ENCODE measurements at places on chromosomes 7 and 10.

- no peak for DNase-seq
These were observed at the start of gene LHFPL3 for GRCh38 chr7:104328296-104328969. LHFPL3 (plus strand) TSS chr7:104328603.

DNA sequence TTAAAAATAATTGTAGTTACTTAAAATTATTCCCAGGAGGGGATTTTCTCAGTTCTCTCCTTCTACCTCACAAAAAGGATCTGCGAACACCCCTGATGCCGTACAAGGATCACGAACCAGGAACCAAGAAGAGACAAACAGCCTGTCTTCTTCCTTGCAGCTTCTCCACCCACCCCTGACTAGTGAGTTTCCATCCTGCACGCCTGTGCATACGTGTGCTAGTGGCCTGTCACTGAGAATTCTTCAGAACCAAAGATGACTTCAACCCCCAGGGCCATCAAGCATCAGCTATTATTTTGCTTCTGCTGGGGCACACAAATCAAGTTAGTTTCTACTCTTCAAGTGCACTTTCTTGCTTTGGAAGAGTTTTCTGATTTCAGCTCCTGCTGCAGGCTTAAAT is 175.5 kb upstream of the KLF6 start:
- DNase-seq = no peak

- no peak for DNase-seq
These were observed 12.7 kb upstream of the DNMBP start for GRCh38 chr10:100022403-100022802.

DNA sequence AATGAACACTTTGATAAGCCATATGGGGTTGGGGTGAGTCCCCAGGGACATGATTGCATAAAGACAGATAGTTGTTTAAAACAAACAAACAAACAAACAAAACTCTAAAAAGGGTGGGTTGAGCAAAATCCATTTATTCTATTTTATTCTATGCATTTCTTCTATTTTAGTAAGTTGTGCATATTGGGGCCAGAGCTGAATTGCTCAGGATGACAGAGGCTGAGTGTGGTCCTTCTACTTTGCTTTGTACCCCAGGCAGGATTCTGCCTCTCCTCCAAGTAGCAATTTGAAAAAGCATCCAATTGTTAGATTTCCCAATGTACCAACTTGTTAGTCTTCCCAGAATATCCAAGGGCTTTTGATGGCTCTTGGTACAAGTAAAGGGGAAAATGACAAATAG is 29.2 kb upstream of the XPNPEP1 start:
- no peak for DNase-seq

GRCh38 chr7:149524394-149524793 is 26.8 kb upstream of the ZNF746 start:
- DNase-seq = no peak

DNA sequence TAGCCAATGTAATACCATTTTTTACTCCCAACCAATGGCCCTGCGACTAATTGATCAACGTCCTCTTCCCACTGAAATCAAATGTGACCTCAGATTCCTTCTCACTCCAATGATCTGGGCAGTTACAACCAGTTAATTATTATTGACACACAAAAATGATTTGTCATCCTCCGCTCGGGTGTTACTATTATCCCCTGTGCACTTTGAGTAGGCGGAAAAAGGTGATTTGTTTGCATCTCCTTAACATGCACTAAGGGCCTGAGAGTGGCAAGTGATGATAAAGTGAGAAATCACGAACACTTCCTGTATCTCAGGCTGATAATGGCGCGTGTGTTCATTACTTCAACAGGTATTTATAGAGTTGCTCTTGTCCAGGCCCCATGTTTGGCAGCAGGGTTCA is 40.9 kb upstream of the PNLIP start:
- DNase-seq = no peak

DNA sequence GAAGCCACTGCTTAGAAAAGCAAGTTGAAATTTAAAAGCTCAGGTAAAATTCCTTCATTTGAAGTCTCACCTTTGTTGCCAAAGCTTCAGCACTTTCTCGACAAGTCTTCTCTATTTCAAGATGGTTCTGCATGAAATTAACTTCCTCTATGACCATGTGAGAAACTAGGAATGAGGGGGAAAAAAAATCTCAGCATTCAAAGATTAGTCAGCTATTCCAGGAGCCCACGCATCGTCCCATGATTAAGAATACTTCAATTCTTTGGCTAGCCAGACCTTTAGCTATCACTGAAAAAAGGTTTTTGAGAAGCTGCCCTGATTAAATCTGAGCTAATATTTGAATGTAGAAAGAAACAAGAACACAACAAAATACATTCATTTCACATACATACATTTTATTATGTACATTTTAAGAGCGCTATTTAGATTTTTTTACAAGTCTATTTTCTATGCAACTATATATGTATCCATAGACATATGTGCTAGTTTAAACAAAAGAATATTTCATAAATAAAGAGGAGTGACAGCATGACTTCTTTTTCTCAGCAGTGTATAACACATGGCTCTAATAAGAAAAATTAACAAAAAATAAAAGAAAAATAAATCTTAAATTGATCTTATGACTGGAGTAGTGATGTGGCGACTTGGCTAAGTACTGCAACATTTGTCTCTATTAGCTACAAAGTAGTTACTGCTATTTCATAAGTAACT is 44.8 kb downstream of the SHTN1 start:
- no peak for DNase-seq

DNA sequence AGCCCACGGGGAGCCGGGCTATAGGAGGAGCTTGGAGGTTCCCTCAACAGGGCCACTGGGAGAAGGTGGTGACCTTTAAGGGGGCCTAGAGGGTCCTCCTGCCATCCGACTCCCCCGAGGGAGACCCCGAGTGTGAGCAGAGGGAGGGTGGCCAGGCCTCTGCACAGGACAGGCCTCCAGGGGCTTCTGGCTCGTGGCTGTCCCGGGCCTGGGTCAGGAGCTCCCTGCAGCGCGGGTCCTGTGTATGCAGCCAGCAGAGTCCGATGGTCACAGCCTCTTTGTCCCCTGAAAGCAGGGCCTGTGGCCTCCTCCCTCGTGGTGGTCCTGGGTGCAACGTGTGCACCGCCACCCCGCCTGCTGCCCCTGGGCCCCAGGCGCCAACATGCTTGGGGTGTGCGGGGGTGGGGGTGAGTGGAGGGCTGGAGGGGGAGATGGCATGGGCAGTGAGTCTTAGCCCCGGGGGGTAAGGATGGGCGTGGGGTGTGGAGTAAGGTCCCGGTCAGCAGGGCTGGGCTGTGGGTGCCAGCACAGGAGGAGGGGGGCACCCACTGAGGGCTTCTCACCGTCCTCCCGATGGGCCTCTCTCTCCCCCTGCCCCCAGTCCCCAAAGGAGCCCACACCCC is 27.1 kb downstream of the UNCX start:
- no peak for DNase-seq

GRCh38 chr7:91656541-91657482 is 223.7 kb downstream of the MTERF1 start:
- DNase-seq = no peak

DNA sequence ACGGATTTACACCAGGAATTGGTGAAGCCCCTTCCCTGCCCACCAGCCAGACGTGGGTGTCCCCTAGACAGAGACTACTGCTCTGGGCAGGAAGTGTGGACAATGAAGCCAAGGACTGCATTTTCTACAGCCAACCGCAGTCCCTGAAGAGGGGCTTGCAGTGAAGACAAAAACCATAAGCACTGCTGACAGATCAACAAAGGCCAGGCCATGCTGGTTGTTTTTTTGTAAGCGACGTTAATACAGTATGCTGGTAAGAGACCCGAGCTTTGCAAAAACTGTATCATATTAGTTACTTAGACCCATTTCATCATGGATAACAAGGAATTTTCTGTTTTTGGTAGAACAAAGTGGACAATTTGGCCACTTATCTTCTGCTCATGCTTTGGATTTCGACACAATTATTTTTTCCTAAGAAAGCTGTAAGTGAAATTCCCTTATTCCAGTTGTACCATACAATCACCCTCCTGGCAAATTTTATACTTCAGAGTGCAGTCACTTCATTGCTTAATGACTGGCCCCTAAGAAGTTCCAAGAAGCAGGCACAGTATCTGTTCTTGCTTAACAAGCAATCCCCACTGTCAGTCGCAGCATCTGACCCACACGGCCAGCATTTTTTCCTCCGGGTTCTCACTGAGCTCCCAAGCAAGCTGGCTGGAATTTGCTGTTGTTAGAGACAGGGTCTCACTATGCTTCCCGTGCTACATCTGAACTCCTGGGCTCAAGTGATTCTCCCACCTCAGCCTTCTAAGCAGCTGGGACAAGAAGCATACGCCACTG is 163.5 kb downstream of the PARD3 start:
- DNase-seq = no peak

DNA sequence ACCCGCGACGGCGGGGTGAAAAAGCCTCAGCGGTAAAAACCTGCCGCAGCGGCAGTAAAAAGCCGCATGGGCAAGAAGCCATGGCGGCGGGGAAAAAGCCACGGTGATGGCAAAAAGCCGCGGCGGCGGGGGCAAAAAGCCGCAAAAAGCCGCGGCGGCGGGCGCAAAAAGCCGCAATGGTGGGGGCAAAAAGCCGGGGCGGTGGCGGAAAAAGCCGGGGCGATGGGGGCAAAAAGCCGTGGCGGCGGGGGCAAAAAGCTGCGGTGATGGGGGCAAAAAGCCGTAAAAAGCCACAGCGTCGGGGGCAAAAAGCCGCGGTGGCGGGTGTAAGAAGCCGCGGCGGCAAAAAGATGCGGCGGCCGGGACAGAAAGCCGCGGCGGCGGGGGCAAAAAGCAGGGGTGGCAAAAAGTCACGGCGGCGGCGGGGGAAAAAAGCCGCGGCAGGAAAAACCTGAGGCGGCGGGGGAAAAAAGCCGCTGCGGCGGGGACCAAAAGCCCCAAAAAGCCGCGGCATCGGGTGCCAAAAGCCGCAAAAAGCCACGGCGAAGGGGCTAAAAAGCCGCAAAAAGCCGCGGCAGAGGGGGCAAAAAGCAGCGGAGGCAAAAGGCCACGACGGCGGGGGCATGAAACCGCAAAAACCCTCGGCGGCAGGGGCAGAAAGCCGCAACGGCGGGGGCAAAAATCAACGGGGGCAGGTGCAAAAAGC is 488.5 kb downstream of the ZNF33B start:
- DNase-seq = no peak

GRCh38 chr10:101453318-101453717 is 99.4 kb downstream of the BTRC start:
- DNase-seq = no peak

DNA sequence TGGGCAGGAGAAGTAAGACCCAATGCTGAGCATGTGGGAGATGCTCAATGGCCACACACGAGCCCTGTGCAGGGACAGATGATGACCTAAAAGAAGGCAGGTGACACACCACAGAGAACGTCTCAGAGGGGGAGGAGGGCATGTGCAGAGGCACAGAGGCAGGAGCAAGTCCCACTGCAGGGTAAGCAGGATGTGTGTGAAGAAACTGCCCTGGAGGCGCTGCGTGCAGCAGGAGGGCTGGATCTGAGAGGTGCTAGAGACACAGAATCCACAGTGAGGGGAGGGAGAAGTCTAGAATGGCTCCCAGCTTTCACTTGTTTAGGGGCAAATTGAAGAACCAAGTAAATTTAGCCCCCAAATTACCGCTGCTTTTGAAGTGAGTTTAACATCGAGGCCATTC is 14.9 kb downstream of the DYDC2 start:
- no peak for DNase-seq

DNA sequence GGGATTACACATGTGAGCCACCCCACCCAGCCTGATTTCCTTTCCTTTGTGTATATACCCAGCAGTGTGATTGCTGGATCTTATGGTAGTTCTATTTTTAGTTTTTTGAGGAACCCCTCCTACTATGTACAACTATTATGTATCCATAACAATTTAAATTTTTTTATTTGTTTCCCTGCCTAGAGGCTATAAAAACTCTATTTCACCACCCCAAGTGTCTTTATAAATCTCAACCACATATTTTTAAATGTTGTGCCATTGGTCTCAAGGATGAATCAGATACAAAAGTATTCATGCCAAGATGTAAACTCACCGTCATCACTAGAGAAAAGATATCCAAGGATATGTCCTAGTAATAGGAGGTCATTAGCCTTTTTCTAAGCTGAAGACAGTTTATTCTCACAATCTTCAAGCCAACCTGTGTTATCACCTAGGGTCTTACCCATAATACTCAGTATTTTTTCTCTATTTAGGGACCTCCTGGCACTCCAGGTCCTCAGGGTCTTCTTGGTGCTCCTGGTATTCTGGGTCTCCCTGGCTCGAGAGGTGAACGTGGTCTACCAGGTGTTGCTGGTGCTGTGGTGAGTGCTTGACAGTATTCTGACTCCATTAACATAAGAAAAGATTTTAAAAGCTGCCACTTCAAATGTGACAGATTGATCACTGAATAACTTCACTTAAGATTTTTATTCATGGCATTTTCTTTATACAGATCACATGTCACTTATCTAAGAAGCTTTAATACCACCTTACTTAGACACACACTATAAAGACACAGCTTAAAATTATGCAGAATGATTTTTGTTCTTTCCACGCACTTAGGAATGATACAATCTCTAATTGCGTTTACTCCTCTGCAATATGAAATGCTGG is 29.4 kb downstream of the COL1A2 start:
- no peak for DNase-seq

GRCh38 chr7:97096661-97097060 is 20.8 kb upstream of the SDHAF3 start:
- DNase-seq = no peak
